Activated CD4-positive, alpha-beta T cell treated with anti-CD3 and anti-CD28 coated beads, Interleukin-2, amount 50 U/mL, for 48 hours (primary cell): ENCODE measurements at places on chromosomes 7 and 10.

GRCh38 chr10:101214446-101215396, 14.5 kb downstream of the LBX1 start:
- DNase-seq: peak; percentile 79

GRCh38 chr7:140601566-140602174, 38.9 kb downstream of the DENND2A start:
- no peak for DNase-seq

DNA sequence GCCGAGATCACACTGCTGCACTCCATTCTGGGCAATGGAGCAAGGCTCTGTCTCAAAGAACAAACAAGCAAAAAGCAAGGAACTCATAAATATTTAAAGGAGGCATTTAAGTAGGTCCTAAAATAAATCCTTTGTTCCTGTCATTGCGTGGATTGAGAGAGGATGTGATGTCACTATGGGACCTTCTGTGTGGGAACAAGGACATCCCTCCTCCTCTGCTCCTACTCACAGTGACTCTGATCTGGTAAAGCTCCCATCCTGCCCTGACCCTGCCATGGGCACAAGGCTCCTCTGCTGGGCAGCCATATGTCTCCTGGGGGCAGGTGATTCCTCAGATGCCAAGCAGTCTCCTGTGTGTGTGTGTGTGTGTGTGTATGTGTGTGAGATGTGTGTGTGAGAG, 74.1 kb upstream of the PRSS58 start:
- DNase-seq: no peak

DNA sequence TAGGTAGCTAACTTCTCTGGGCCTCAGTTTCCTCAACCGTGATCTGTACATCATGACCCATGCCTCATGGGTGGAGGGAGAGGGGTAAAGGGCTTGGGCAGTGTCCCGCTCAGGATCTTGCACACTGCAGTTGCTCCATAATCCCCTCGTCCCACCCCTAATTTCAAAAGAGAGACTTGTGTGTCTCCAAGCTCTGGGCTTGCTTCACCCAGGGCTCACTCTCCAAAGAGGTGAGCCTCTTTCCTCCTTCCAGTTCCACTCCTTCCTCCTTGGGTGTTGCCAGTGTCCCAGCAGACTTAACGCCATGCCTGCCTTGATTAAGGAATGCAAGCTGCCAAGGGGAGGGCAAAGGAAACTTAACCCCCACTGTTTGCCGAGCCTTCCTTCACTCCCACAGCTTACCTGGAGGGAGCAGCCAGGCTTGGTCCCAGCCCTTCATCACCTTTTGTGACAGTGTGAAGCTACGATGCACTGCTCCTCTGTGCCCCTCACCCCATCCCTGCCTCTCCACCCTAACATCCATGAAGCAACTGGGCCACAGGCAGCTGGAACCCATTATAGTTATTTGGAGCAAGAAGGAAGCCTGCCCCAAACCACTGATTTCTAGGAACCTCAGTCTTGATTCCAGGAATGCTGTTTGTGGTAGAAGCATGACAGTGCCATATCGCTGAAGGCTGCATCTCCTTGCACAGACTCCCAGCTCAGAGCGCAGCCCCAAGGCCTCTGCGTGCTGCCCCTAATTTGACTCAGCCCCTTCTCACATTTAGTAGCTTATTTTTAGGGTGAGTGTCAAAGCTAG, 363.3 kb downstream of the TNS3 start:
- DNase-seq: no peak

DNA sequence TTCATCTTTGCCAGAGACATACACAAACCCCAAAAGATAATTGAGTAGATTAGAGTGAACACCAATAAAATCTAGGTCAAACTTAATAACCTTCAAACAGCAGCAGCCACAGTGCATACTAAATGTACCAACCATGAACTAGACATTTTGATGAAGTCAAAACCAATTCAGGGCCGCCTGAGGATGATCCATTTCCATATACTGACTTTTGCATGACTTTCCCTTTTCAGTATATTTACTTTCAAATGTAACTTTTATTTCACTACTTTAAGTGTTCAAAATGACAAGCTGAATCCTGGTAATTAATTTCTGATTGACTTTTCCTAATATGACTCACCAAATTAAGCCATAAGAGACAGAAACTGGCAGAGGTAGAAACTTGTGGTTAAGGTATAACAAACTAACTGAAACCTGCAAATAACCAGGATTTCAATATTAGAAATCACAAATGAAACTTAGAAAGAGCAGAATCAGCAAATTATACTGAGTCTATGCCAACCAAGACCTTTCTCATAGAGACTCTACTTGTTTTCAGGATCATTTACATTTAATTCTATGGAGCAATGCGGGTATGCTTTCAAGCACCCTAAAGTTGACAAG, 171.9 kb upstream of the LRRN3 start:
- no peak for DNase-seq

GRCh38 chr10:97919012-97919411, 69.4 kb downstream of the GOLGA7B start:
- no peak for DNase-seq

DNA sequence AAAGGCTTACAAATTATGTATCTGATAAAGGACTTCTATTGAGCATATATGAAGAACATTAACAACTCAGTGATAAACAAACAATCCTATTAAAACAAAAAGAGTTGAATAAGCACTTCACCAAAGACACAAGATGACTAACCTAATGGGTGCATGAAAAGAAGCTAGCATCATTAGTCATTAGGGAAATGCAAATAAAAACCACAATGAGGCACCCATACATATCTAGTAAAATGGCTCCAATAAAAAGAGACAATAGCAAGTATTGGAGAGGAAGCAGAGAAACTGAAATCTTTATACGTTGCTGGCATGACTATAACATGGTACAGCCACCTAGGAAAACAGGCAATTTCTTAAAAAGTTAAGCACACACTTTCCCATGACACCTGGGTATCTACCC, 77.6 kb upstream of the ZMIZ1 start:
- DNase-seq: no peak

DNA sequence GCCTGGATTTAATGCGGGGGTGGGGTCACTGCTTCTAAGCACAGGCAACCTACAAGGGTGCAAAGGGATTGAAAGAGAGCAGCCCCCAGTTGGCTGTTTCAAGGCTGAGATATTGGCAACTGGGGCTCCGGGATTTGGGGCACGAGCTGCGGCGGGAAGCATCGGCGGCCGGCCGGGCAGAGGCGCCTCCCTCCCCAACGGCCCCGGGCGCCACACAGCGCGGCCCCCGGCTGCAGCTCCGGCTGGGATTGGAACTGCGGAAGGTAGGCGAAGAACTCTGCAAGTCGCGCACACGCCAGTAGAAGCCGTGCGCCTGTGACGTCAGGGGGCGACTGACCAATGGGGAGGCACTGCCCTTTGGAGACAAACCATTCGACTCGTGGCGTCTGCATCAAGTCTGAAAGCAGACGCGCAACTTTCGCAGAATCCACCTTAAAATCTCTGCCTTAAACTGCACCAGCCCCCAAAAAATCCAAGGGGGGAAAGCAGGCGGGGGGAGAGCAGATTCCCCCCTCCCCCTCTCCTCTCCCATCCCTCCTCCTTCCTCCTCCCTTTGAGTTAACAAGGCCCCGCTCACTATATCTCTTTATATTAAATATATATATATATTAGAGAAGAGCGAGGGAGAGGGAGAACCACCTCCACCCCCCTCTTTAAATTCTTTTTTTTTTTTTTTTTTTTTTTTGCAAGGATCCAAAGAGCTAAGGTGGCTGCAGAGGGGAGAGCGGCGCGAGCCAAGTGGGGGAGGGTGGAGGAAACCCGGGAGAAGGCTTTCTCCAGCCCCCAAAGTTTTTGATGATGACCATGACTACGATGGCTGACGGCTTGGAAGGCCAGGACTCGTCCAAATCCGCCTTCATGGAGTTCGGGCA, at the start of gene DLX6:
Gene DLX6, plus strand, starts transcription at position 371 of the 872 bp plus-strand sequence. Its CDS starts 425 bp downstream, at position 796.
- DNase-seq: peak; percentile 57

GRCh38 chr10:132294561-132295318, 13.0 kb downstream of the STK32C start:
- DNase-seq: no peak

- DNase-seq: no peak
Measured at GRCh38 chr7:80403686-80404241, 108.1 kb downstream of the GNAT3 start.

DNA sequence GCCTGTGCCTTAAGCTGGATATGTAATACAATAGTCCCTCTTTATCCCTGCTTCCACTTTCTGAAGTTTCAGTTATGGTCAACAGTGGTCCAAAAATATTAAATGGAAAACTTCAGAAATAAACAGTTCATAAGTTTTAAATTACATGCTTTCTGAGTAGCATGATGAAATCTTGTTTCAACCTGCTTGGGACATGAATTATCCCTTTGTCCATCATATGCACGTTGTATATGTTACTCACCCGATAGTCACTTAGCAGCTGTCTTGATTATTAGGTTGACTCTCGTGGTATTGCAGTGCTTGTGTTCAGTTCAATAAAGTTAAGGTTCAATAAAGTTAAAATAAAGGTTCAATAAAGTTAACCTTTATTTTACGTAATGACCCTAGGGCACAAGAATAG, 25.5 kb downstream of the C1GALT1 start:
- DNase-seq: no peak

GRCh38 chr7:99407872-99408378, 472 bp downstream of the PDAP1 start:
- DNase-seq: peak; percentile 36

DNA sequence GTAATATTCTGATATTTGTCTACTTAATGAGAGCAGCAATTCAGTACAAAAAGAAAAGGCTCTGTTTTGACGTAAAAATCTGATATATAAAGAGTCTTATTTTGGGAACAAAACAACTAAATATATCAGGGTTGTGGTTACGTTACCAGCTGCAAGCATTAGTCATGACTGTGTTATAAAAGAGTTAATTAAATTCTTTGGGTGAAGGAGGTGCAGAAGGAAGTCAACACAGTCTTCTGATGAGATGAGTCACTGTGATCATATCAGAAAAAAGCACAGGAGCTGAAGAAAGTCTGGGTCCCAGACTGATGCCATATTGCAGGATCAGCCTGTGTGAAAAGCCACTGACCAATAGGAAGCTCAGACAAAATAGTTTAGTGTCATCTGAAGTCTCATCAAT, 234.3 kb upstream of the TEX47 start:
- DNase-seq: no peak

DNA sequence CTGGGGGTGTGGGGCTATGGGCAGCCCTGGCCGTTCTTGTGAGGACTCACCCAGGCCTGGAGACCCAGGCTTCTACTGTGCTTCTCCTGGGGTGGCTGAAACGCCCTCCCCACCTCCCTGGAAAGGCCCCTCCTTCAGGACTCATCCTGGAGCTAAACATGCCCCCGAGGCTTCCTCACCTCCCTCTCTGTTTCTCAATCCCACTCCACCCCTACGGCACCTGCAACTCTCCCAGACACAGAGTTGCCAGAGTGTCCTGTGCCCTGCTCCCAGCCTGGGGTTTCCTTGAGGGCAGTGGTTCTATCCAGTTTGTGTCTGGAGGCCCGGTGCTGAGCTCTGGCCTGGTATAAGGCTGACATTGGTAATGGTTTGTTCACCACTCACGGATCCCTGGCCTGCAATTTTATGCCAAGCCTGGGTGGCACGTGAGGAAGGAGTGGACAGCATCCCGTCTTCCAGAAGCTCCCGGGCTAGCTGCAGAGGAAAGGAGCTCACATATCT, 68.0 kb downstream of the GRID1 start:
- DNase-seq: no peak

DNA sequence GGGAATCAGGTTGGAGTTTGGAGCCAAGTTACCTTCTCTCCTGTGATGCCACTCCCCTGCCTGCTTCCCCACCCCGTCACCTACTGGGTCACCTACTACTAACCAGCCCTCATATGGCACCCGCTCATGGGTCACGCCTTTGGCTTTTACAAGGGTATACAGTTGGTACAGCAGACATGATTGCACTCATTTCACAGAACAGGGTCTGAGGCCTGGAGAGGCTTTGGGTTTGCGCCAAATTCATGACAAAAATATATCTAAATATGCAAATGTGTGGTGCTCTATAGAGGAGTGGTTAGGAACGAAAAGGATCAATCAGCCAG, 10.7 kb downstream of the CRYGN start:
- DNase-seq: no peak

DNA sequence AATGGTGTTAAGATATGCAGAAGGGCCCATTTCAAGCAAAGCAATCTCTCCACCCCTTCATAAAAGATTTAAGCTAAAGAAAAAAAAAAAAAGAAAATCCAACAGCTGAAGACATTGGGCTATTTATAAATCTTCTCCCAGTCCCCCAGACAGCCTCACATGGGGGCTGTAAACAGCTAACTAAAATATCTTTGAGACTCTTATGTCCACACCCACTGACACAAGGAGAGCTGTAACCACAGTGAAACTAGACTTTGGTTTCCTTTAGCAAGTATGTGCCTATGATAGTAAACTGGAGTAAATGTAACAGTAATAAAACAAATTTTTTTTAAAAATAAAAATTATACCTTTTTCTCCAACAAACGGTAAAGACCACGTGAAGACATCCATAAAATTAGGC, 28.6 kb downstream of the PPP3CB start:
- no peak for DNase-seq

- DNase-seq: no peak
Measured at GRCh38 chr10:97866524-97867219, 17.0 kb downstream of the GOLGA7B start.

DNA sequence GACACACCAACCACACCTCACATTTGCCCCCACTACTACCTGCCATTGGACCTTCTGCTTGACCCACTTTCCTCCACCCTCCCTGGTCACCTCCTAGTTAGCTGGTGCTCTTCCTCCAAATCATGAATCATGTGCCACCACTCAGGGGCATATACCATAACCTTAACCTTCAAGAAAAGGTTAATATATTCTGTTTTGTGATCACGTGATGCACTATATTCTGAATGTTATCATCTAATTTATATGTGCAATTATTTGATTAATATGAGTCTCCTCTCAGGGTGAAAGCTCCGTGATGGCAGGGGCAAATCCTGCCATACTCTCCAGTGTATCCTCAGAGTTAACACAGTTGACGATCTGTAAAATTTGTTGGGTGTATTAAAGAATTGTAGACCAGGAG, 635.5 kb downstream of the XPNPEP1 start:
- no peak for DNase-seq
